Glomerular endothelial cell (primary cell): ENCODE measurements at places on chromosomes 4 and X.

GRCh38 chr4:169659716-169660670 lies 39.6 kb downstream of the CLCN3 start:
- DNase-seq: peak; percentile 97

DNA sequence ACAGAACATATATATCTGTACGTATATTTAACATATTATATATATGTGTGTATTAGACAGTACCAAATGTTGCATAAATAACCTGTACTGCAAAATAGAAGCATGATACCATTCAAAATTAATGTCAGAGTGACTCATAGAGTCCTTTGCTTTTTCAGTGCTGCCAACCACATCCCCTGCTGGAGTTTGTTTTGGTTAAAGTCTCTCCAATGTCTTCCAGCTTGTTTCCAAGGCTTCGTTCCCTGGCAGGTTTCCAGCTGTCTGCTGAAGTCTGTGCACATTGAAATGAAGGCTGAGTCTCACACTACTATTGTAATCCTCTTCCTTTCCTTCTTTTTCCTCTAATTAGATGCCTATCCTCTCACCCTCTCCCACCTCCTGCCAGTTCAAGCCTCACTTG lies 14.9 kb downstream of the NRK start:
- peak; percentile 20 for DNase-seq

- DNase-seq: no peak
Observed at GRCh38 chr4:168059251-168059650, 33.1 kb upstream of the ANXA10 start.

GRCh38 chr4:95524729-95525128 lies 24.0 kb downstream of the UNC5C start:
- DNase-seq: no peak

GRCh38 chr4:169634975-169635374 lies 14.6 kb downstream of the CLCN3 start:
- no peak for DNase-seq

DNA sequence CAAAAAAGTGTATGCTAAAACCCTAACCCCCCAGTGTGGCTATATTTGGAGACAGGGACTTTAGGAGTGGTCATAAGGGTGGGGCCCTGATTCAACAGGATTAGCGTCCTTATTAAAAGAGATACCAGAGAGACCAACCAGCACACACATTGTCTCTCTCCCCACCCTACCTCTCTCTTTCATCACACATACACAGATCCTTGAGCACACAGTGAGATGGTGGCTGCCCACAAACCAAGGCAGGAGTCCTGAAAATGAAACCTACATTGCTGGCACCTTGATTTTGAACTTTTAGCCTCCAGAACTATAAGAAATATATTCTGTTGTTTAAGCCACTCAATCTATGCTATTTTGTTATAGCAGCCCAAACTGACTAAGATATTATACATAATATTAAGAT lies 224.2 kb downstream of the KDR start:
- DNase-seq: no peak

DNA sequence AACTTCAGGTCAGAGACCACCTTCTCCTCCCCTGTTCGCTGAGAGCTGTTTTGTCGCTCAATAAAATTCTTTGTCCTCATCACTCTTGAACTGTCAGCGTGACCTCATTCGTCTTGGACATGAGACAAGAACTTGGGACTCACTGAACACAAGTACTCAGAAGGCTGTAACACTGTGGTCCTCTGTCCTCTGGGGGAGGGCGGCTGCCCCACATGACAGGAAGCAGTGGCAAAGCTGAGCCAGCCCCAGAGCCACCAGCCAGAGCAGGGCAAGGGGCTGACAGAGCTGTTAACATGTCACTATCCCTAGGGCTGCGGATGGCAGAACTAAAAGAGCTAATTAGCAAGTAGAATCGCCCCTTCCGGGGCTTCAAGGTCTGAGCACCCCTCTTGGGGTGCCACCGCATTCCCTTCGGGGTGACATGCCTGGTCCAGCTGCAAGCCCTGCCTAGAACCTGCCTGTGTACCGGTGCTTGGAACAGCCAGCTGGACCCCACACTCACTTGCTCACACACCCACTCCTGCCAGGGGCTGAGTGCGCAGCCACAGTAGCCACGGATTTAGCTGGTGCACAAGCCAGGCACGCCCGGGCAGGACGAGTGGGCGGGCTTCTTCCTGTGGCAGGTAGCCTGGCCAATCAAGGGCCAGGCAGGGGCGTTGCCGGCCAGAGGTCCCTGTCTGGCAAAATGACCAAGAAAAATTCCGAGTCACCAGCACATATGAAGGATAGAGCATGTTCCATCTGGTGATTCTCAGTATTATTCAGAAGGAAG lies 648.6 kb upstream of the AGA start:
- no peak for DNase-seq
